ENCODE measurements at places on chromosomes 4 and X.

DNA sequence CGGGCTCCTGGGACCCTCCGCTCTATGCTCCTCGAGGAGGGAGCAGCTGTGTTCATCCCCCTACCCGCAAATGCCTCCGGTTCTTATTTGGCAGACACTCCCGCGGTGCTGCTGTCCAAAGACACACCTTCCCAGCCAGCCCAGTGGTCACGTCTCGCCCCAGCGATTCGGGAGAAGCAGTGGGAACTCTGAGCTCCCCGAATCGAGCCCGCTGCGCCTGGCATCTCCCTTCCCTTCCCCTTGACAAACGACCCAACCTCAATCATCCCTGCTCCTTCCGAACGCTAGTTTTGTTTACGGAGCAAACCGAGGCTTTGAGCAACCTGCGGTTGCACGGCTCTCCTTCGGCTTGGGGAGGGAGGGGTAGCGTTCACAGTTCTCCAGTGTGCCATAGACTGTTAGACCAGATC lies 317 bp upstream of the FRMPD4 start:
- DNase-seq: no peak

- no peak for DNase-seq
Measured at GRCh38 chr4:70996018-70996360, 2.5 kb downstream of the DCK start.

DNA sequence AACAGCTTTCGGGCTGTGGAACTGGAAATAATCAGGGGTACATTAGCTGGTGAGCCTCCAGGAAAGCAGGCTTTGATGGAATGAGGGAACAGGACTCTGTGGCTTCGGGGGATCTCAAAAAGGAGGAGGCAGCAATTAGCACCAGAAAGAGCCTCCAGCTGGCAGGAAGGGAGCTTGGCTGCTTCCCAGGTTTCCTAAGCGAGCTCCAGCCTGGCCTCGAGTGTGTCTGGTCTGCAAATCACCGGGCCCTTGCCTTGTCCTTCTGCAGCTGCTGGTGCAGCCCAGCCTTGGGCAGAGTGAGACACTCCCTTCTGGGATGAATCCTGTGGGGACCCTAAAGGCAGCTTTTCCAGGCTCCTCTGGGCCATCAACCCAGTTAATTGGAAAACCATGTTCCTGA lies 10.7 kb upstream of the PDHA1 start:
- DNase-seq: no peak

- no peak for DNase-seq
Measured at GRCh38 chrX:152637649-152638442, at the start of gene GABRQ. Gene GABRQ (plus strand): TSS chrX:152637895. CDS start chrX:152638203, 308 bp downstream.

DNA sequence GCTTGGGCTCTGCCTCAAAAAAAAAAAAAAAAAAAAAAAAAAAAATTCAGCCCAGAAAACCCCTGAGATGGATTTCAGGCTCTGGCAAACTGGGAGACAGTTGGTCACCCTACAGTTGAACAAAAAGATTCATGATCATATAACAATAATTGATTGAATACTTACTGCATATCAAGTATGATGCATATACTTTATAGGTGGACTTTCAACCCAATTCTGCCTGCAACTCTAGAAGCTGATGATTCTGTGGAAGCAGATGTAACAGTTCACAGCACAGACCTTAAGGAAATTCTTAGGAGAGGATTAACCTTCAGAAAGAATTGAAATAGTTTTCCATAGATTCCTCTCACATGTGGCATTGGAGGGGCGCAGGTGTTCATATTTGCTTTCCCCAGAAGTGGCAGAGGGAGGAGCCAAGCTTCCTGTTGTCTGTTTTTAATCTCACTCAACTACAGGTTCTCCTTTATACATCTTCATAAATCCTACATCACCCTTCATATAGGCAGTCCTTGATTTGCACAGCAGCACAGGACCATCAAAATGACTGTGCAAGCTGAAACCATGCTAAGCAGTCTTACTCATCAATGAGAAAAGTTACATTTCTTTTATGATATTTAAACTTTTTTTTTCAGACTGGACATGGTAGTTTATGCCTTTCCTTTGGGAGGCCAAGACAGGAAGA lies 149.4 kb upstream of the KLF3 start:
- no peak for DNase-seq

DNA sequence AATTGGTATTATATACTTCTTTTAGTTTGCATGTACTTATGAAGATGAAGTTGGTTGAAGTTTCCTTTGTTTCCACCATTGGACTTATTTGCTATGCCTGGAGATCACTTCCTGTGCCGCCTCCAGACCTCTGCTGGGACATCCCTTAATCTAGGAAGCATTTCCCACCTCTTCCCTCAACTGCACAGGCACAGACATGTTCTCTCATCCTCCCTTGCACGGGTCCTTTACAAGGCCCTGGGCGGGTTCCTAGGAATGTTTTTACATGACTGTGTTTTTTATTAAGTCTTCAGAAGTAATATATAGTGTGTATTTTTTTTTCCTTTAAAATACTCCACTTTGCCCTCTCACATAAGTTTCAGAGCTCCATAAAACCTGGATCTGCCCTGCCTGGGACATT lies 51.0 kb downstream of the TMEM131L start:
- no peak for DNase-seq

DNA sequence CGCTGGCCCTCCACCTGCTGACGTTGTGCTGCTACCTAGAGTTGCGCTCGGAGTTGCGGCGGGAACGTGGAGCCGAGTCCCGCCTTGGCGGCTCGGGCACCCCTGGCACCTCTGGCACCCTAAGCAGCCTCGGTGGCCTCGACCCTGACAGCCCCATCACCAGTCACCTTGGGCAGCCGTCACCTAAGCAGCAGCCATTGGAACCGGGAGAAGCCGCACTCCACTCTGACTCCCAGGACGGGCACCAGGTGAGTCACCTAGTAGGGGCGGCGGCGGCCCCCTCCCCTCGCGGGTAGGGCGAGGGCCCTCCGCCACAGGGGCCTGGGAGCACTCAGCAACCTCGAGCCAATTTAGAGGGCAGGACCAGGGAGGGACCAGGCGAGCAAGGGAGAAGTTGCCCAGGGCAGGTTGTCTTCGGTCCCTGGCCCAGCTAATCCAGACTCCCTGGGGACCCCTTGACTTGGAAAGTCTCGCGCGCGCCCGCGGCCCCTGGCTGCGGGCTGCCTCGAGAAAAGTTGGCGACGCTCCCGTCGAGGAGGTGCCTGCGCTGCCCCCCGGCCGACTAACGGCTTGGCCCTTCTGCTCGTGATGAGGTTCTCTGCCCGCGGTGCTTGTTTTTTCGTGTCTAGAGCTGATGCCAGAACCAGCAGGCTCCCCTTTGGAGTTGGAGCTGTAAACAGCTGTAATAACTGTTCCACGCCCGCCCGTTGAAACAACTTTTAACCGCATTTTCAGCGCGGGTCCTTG lies 717 bp downstream of the EDA start:
- DNase-seq: no peak

- DNase-seq: no peak
Measured at GRCh38 chr4:155777971-155778735, 19.3 kb downstream of the GUCY1B1 start.
